ENCODE measurements at places on chromosomes 1 and 21.

GRCh38 chr1:205226868-205227583, 720 bp upstream of the TMCC2 start:
- peaks cover 14% of the 10 kb centered on the region for H3K4me1 ChIP-seq
- peak overlapping the region; percentile 68 for H3K4me3 ChIP-seq
- no peak overlapping the region for H3K27ac ChIP-seq
- peaks cover 8% of the 10 kb centered on the region for H3K27me3 ChIP-seq
- H3K36me3 ChIP-seq, result no peaks in the 10 kb centered on the region
- DNase-seq, result peak; percentile 21

GRCh38 chr21:33578959-33579542, 9.4 kb downstream of the DONSON start:
- H3K4me1 ChIP-seq, result no peaks in the 10 kb centered on the region
- no peak overlapping the region for H3K27ac ChIP-seq
- no peak for DNase-seq

- no peak for DNase-seq
- no peak overlapping the region for H3K27ac ChIP-seq
- no peaks in the 10 kb centered on the region for H3K36me3 ChIP-seq
- H3K4me1 ChIP-seq, result no peaks in the 10 kb centered on the region
- no peaks in the 10 kb centered on the region for H3K27me3 ChIP-seq
Observed at GRCh38 chr1:227071895-227072587, 131.9 kb downstream of the COQ8A start.

DNA sequence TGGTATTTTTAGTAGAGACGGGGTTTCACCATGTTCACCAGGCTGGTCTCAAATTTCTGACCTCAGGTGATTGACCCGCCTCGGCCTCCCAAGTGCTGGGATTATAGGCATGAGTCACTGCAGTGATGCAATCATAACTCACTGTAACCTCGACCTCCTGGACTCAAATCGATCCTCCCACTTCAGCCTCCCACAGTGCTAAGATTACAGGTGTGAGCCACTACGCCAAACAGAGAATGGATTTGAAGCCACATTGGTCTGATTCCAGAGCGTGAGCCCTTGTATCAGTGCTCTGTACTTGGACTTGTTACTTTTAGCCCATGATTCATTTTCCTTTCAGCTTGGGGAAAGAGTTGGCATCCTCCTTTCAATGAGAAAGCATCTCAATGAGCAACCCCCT, 14.9 kb upstream of the ZNF683 start:
- no peaks in the 10 kb centered on the region for H3K27me3 ChIP-seq
- no peaks in the 10 kb centered on the region for H3K36me3 ChIP-seq
- no peak overlapping the region for H3K4me3 ChIP-seq
- H3K4me1 ChIP-seq, result no peaks in the 10 kb centered on the region
- DNase-seq, result no peak

DNA sequence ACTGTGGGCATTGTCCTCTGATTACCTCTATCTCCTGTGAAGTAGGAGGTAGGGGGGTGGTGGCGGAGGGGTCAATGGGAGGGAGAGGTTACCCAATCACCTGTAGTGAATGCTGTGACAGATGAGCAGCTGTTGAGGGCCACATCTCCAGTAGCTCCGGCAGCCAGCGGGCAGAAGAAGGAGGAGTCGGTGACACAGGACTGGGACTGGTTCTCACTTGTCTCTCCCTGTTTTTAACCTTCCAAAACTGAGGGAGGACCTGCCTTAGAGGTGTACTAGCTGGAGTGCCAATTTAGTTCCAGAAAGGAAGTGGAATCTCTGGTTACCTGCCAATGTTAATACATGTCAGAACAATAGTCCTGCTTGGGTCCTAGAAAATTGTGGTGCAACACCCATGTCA, 56.2 kb upstream of the ENAH start:
- no peak for DNase-seq
- H3K36me3 ChIP-seq, result no peaks in the 10 kb centered on the region
- H3K27ac ChIP-seq, result no peak overlapping the region
- H3K4me3 ChIP-seq, result no peak overlapping the region
- no peaks in the 10 kb centered on the region for H3K4me1 ChIP-seq

DNA sequence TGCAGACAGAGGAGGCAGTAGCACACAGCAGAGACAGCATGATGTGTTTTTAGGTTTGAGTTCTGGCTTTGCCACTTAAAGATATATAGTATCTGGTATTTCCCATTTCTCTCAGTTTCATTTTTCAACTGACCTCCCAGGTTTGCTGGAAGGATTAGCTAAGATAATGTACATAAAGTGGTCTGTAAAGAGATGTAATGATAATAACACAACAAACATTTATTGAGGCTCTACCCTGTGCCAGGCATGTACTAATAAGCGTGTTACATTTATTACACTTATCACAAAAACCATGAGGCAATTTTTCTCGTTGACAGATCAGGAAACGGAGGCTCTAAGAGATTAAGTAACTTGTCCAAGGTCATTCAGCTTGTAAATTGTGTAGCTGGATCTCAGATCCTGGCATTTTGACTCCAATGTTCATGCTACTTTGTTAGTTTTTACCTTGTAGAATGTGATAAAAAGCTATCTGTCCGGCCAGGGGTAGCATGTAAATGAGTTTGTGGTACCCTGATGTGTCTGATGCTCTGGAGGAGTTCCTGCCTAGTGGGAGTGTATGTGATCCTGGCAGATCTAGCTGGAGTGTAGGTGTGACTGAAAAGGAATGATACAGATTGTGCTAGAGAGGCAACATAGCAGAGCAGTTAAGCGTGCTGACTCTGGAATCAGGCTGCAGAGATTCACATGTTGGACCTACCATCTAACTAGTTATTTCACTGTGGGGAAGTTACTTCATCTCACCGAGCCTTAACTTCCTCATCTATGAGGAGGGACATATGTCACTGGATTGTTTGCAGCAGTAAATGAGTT, 146.6 kb downstream of the VPS13D start:
- H3K4me1 ChIP-seq, result no peaks in the 10 kb centered on the region
- no peak overlapping the region for H3K4me3 ChIP-seq
- no peak for DNase-seq

DNA sequence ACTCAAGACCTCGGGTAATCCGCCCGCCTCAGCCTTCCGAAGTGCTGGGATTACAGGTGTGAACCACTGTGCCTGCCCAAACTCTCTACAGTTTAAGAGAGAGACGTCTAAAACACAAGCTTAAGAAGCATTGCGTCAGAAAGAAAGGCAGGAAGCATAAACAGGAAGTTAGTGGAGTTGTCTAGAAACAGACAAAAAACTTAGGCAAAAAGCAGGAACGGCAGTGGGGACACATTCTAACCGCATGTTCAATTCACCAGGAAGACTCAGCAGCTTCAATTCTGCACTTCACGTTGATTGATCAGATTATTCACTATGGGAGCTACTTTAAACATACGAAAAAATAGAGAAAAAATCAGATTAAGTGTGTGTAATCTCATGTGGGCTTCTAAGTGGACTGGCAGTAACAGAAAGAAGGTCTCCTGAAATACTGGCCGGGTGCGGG, 7.4 kb downstream of the CFAP74 start:
- DNase-seq, result no peak
- H3K27me3 ChIP-seq, result peaks cover 88% of the 10 kb centered on the region
- no peaks in the 10 kb centered on the region for H3K4me1 ChIP-seq
- H3K4me3 ChIP-seq, result no peak overlapping the region

DNA sequence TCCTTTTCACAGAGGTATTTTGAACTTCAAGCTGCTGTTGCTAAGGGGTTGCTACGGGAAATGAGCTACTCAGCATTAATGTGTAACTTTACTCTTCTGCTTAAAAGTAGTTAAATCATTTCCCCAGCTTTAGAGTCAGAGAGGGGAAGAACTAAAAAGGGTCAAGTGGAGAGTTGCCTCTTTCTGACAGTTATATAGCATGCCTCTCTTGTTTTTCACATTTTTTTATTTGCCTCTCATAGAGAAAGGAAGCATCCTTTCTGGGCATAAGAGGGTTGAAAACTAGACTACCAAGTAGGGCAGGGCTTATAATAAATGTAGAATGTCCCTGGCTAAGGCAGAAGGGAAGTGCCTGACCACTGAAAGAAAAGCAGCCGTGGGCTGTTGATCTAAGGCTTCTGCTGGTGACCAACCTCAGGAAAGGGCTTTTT, 10.1 kb upstream of the ELAVL4 start:
- H3K27me3 ChIP-seq, result no peaks in the 10 kb centered on the region
- no peak overlapping the region for H3K4me3 ChIP-seq
- peak overlapping the region; percentile 38 for H3K27ac ChIP-seq
- DNase-seq, result peak; percentile 37
- no peaks in the 10 kb centered on the region for H3K36me3 ChIP-seq

DNA sequence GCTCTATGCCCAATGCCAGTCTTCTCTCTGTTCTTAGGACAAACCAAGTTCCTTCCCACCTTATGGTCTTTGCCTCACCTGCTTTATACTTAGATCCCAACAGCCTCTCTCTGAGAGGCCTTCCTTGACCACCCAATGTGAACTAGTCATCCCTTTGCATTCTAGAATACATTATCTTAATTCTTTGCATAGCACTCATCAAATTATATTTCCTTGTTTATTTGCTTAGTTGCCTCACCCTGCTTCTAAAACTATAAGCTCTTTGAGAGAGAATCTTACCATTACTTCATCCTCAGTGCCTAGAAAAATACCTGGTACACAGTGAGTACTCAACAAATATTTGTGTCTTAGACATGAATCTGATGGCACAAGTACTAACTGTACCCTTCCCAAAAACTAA, 8.0 kb downstream of the PIGP start:
- no peak overlapping the region for H3K27ac ChIP-seq
- H3K4me3 ChIP-seq, result no peak overlapping the region
- DNase-seq, result no peak

DNA sequence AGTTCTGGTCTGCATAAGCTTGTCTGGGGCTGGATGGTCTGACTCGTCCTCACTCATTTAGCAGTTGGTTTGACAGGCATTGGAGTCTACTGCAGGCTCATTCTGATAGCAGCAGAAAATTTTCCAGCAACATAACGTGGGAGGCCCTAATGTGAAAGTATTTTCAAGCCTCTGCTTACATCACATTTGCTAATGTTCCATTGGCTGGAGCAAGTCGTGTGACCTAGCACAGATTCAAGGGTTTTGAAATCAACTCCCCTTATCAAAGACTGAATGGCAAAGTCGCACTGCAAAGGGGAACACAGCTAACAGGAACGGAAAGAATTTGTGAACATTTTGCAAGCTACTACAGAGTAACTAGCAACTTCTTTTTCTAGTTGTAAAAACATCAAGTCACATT, 2.3 kb upstream of the USH2A start:
- no peak for DNase-seq
- no peaks in the 10 kb centered on the region for H3K4me1 ChIP-seq
- no peak overlapping the region for H3K4me3 ChIP-seq
- H3K36me3 ChIP-seq, result no peaks in the 10 kb centered on the region

DNA sequence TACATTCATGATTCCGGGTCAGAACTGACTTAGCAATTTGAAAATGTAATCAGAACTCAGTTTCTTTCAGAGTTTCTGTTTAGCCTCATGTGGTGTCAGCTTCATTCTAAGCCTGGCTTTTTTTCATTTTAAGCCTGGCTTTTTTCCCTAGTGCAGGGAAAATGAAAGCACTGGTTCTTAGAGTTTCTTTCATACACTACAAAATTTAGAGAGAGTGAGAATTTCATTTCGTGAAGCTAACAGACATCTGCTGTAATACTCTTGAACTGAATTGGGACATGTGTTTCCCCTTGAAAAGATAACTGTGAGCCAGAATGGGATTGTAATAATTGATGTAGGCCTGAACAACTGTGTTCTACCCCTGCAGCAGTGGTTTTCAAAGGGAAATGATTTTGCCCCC, 95.3 kb upstream of the KIAA0040 start:
- peak; percentile 67 for DNase-seq
- H3K27ac ChIP-seq, result peak overlapping the region; percentile 76
- H3K4me1 ChIP-seq, result peaks cover 16% of the 10 kb centered on the region
- no peaks in the 10 kb centered on the region for H3K36me3 ChIP-seq

DNA sequence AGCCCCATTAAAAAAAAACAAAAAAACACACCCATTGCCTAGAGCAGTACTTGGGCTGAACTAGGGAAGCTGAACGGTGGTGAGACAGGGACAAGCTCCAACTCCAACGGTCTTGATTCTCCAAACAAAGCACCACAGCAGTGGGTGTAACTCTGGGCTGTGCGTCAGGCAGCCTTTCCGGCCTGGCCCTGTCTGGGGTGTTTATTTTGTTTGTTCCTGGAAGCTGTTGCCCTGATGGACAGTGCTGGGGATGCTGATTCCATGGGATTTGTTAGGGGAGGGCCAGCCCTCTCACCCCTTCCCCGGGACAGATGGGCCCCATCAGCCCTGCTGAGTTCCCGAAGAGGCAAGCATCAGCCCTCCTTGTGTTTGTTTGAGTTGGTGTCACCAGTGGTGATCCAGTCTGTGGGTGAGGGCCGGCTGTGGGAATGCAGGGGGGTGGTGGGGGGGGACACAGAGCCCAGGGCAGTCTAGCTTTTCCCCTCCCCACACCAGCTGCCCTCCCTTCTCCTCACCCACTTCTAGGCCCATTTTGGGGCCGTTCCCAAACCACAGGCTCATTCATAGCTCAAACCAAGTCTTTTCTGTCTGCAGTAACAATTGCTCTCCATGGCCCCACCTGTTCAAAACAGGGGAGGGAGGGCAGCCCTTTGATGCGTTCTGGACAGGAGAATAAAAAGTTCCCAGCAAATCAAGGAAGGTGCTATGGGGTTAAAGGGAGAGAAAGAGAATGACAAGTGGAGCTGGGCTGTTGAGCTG, 4.5 kb downstream of the WNT2B start:
- no peak for DNase-seq
- H3K4me1 ChIP-seq, result no peaks in the 10 kb centered on the region
- H3K4me3 ChIP-seq, result no peak overlapping the region
- H3K27me3 ChIP-seq, result no peaks in the 10 kb centered on the region

- no peak overlapping the region for H3K27ac ChIP-seq
- no peak overlapping the region for H3K4me3 ChIP-seq
- no peak for DNase-seq
- no peaks in the 10 kb centered on the region for H3K4me1 ChIP-seq
- no peaks in the 10 kb centered on the region for H3K36me3 ChIP-seq
Observed at GRCh38 chr1:104348277-104348676, 598.6 kb downstream of the AMY1C start.

GRCh38 chr1:148296511-148296910, 144.4 kb upstream of the NBPF11 start:
- no peak overlapping the region for H3K27ac ChIP-seq
- H3K27me3 ChIP-seq, result no peaks in the 10 kb centered on the region
- H3K4me3 ChIP-seq, result no peak overlapping the region
- H3K36me3 ChIP-seq, result no peaks in the 10 kb centered on the region

GRCh38 chr1:12132078-12132477, 34.7 kb upstream of the TNFRSF1B start:
- H3K27ac ChIP-seq, result no peak overlapping the region
- no peak for DNase-seq
- H3K36me3 ChIP-seq, result no peaks in the 10 kb centered on the region

GRCh38 chr1:158121604-158122254, 59.0 kb upstream of the CD1D start:
- DNase-seq, result peak; percentile 73
- peaks cover 61% of the 10 kb centered on the region for H3K27me3 ChIP-seq
- H3K4me3 ChIP-seq, result no peak overlapping the region

GRCh38 chr1:162538815-162539431, 22.6 kb upstream of the UAP1 start:
- no peak overlapping the region for H3K4me3 ChIP-seq
- no peak overlapping the region for H3K27ac ChIP-seq
- H3K4me1 ChIP-seq, result no peaks in the 10 kb centered on the region
